ENCODE measurements at places on chromosomes 2 and 18.

DNA sequence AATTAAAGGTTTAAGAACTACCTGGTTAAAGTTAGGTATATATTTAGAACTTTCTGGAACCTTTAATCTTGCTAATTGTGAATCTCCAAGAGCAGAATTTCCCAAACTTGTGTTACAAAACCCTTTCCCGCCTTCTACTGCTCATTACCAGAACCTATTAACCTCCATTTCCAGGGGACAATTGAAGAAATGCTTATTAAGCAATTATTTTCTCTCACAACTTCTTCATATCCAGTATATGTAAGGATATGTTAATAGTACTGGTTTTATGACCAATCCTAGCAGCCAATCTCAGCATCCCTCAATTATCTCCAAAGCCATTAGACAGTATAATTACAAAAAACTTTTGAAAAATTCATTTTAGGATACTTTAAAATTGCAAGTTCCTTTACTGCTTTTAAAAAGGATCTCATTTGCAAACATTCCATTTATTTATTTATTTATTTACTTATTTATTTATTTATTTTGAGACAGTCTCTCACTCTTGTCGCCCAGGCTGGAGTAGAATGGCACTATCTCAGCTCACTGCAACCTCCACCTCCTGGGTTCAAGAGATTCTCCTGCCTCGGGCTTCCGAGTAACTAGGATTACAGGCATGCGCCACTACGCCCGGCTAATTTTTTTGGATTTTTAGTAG, 3.7 kb downstream of the GFPT1 start:
- no peak for DNase-seq

GRCh38 chr2:120545521-120546047, 190.1 kb upstream of the GLI2 start:
- DNase-seq: no peak

DNA sequence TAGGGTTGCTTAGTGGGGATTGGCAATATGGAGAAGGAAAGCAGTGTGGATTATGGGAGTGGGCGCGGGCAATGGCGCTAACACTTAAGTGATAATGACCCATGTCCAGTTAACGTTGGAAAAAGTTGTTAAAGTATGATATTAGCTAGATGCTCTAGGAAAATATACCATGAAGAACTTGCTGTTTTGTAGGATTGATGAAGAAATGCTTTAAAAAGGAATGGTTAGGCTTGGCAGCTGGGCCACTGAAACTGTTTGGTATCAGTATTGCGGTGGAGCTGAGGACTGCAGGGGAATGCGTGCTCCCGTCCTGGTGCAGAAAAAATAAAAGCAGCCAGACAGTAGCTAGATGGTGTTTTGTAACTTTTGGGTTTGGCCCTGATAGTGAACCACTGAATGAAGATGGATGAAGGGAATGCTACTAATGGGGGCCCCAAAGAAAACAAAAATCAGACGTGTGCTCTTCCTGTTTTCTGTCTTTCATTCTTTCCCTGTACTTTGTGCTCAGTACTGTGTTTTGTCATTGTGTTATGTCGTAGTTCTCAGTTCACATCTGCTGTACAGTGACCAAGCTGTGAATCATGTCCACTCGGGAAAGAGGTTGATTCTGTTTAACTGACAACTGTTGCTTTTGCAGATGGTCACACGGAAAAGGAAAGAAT, 999 bp downstream of the INSIG2 start:
- peak; percentile 4 for DNase-seq

GRCh38 chr2:236866542-236867340, 218.9 kb upstream of the COPS8 start:
- DNase-seq: no peak

DNA sequence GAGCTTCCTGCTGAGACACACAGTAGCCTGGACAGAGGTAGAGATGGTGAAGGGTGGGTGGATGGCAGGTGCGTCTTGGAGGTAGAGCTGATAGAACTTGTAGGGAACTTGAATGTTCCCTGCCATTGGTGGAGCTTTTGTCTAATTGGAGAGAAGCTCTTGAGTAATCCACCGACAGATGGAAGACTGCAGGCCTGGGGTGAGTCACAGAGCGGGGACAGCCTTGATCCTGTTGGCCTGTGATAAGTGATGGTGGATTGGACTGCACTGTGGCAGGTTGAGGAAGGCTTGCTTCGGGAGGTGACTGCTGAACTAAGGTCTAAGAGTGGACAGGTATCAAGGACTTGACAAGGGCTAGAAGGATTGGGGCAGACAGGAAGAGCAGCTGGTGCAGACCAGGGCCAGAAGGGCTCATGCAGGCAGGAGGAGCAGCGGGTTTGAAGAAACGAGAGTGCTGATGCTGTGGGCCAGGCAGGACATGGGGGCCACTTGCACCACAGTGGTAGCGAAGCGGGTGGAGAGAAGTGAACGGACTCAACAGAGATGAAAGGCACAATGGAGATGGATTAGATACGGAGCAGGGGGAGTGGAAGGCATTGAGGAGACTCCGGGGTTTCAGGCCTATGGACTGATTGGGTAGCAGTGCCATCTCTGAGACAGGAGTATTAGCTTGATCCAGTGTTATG, 16.3 kb downstream of the CABLES1 start:
- DNase-seq: no peak

GRCh38 chr2:29222381-29223179, 107.4 kb downstream of the CLIP4 start:
- no peak for DNase-seq

DNA sequence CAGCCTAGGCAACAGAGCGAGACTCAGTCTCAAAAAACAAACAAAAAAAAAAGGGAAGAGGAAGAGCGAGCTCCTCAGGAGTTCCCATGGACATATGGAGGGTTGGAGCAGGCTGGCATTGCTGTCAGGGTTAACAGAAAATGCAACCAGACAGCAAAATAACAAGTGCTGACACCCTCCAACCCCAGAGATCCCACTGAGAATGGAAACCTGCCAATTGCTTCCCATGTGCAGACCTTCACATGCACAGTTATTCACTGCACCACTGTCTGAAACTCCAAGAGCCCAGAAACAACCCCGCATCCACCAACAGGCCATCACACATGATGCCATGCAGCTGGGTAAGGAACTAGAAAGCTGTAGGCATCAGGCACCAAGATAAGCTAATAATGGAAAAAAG, 43.5 kb downstream of the TFCP2L1 start:
- DNase-seq: no peak

DNA sequence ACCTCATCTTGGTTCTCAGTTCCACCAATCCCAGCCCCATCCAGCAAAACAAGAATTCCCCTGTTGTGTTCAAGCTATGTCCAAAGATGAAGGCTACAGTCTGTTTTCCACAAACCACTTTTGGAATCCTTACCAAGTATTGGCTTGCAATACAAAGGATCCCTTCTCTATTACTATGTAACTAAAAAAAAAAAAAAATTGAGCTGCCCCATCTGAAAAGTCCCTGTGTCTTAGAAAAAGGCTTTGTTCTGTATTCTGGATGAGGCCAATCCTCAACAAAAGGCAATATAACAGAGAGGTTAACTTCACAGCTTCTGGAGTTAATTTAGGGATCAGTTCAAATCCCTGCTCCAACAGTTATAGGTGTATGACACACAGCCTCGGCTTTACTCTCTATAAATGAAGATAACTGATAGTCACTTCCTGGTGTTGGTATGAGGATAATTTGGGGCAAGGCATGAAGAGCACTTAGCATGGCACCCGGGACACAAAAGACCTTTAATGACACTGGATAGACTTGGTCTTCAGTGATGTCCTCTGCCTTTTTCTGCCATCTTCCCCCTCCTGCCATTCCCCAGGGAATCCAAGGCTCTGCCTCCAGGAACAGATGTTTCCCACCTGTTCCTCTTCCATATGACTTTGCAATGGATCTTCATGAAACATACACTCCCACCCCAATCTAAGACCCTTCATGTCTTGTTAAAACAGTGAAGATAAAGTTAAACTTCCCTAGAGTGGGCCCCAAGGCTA, 61.2 kb upstream of the ATL2 start:
- no peak for DNase-seq

GRCh38 chr2:158984604-158985135, 16.2 kb downstream of the TANC1 start:
- DNase-seq: no peak

DNA sequence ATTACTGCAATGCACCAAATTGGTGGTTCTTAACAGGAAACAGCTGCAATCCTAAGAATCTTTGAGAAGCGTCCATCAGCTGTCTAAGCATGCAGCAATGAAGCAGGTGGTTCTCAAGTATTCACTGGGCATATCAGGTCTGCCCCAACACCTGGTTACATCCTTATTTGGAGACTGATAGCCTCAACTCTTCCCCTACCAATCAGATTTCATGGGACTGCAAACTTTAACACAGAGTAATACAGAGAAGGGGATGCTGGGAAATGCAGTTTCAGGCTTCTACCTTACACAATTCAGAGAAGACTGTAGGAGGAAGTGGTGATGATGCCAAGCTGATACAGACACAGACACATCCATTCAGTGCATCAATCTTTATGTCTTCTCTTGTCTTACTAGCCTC, 240.5 kb downstream of the BCL2 start:
- DNase-seq: peak; percentile 4

- peak; percentile 76 for DNase-seq
Observed at GRCh38 chr2:127128445-127128904, 21.5 kb upstream of the BIN1 start.

Data from OCI-LY7 (cell line).